ENCODE measurements at places on chromosomes 5 and 9. TPM values are rescaled to one million over a fixed set of nuclear protein-coding genes. Genes with fewer than 3 reads are reported as not detected.

GRCh38 chr5:124056991-124057723, 545.2 kb downstream of the CSNK1G3 start:
- DNase-seq = no peak

DNA sequence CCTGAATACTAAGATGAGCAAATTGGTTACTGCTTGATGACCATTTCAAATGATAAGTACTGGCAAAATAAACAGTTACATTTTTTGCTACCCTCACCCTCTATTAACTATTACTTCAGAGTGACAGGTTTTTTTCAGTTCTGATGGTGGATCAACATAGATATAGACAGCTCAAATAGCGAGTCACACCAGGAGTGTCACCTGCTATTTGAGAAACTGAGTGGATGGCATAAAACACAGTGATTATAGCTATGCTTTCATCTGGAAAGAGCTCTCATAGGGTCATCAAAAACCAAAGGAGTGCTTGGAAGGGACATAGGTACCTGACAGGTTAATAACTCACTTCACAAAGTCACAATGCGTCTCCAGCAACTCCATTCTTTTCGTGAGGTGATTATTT, 244.5 kb upstream of the C9orf72 start:
- no peak for DNase-seq

DNA sequence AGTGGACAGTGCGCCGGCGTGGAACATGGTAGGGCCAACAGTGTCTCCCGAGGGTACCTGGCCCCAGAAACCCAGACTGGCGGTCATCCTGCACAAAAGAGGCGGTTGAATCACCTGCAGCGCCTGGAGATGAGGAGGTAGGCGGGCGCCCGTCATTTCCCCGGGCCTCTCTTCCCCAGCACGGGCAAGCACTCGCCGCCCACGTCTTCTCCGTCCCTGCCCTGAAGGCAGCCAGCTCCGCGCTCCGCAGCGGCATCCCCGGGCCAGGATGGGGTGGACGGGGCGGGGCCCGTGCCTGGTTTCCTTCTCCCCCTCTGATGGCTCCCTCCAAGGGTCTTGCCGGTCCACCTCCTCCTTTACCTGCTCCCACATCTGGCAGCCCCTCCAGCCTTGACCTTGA, 27.1 kb upstream of the N4BP3 start:
- no peak for DNase-seq

IL13 gene
- total RNA-seq = not detected

- no peak for DNase-seq
Measured at GRCh38 chr5:10370931-10371330, 17.4 kb downstream of the MARCHF6 start.

SLC34A3 gene
- not detected for total RNA-seq

PDZD2 gene
- total RNA-seq = 14.7 TPM

DNA sequence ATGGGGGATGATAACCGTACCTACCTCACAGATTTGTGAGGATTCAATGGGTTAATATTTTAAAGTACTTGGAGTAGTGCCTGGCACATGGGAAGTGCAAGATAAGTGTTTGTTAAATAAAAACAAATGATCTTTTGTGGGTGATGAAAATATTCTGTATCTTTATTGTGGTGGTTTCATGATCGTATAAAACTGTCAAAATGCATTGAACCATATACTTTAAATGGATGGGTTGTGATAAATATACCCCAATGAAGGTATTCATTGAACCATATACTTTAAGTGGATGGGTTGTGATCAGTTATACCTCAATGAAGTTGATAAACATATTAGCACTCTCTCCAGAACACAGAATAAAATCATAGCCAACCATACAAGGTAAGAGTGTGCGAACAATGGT, 234.5 kb downstream of the CRB2 start:
- no peak for DNase-seq

- DNase-seq = no peak
Measured at GRCh38 chr9:120724757-120725400, 10.6 kb upstream of the MEGF9 start.

- DNase-seq = no peak
Measured at GRCh38 chr9:132983491-132984201, 5.2 kb downstream of the GFI1B start.

CCL19 gene
- total RNA-seq = not detected

DNA sequence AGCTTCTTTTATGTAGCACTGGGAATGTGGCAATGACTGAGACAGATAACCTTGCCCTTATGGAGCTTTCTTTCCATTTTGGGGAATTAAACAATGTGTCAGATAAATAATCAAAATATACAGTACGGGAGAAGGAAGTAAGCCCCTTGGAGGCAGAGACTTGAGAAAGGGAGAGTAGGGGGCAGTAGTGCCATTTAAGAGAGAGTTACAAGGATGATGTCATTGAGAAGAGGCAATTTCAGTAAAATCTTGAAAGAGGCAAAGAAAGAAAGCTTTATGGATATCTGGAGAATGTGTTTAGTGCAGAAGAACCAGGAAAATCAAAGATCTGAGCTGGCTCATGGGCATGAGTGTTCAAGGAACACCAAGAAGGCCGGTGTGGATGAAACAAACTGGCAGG, 77.3 kb downstream of the KCTD16 start:
- DNase-seq = no peak

DNA sequence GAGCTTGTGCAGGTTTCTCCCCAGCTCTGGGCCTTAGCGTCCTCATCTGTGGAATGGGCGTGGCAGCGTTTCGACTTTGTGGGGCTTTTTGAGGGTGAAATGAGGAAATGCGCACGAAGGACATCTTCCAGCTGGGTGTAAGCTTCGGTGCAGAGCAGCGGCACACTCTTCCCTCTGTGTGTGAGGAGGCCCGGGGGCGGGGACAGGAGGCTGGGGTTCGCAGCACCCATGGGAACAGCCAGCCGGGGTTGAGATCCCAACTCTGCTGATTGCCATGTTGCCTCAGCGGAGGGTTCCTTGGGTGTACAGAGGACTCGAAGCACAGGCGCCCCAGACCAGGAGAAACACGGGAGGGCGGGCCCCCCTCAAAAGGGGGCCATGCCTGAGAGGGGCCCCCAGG, 265.6 kb downstream of the NSG2 start:
- DNase-seq = no peak

SAXO1 gene
- total RNA-seq = not detected

DNA sequence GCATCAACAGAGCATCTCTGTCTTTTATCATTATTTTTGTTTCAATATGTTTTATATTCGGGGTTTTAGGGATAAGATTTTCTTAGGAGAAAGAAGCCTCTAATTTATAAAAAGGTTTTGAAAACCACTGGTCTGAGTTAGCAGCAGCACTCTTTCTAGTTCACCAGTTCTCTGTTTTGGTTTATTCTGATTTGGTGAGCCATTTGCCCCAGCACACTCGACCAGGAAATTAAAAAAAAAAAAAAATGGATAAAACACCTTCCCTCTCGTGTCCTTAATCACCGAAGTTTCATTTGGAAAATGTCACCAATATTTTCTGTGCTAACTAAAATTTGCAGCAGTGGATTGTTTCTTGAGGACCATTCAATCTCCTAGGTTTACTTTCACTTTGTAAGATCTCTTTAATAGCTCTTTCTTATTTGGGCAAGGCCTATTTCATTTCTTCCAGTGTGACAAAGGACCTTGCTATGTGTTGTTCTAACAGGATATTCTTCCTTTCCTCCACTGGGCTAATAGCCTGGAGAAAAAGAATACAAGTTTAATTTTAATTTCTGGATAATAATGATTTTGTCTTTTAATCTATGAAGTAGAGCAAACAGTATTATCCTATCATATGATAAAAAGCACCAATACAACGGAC, 57.8 kb upstream of the ANXA1 start:
- DNase-seq = no peak

DNA sequence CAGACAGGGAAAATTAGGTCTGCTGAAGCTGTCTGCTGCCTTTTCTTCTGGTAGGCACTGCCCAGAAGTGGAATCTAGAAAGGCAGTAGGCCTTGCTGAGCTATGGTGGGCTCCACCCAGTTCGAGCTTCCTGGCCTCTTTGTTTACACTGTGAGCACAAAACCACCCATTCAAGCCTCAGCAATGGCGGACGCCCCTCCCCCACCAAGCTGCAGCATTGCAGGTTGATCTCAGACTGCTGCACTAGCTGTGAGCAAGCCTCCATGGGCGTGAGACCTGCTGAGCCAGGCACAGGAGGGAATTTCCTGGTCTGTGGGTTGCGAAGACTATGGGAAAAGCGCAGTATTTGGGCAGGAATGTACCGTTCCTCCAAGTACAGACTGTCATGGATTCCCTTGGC, 18.5 kb downstream of the AGTPBP1 start:
- no peak for DNase-seq

- peak; percentile 59 for DNase-seq
Measured at GRCh38 chr9:129783516-129784361, 19.2 kb upstream of the TOR1B start.

DNA sequence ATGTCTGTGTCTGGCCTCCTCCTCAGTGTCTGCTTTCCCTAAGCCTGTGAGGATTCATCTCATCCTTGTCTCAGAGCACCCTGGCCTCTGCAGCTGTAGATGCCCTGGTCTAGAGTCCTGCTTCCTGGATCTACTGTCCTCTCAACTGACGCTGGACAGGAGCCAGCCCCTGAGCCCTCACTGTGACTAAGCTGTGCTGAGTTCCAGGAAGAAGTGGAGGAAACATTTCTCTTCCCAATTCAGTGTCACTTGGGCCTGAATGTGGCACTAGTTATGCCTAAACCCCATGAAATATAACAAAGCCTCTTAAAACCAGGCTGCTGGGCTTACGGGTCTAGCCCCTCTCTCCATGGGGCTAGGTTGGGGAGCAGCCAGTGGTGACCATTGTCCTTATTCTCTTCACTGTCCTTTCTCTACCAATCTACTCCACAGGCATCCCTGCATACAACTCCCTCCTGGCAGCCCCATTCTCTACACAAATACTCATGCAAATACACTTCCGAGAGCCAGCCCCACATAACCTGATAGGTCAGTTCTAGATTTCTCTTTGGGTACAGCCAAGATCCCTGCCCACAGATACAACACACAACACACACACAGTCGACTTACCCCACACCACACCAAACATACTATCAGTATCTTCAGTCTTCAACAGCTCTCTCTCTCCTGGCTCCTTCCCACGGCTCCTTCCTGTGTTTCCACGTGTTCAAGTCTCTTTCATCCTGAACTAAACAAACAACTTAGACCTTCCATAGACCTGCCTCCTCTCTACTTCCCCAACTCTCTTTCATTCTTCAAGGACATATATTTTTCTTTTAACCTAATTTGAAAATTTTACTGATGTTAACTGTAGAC, 220.8 kb downstream of the SNX18 start:
- no peak for DNase-seq

- DNase-seq = no peak
Measured at GRCh38 chr9:27888661-27889295, 315.5 kb upstream of the C9orf72 start.

DNA sequence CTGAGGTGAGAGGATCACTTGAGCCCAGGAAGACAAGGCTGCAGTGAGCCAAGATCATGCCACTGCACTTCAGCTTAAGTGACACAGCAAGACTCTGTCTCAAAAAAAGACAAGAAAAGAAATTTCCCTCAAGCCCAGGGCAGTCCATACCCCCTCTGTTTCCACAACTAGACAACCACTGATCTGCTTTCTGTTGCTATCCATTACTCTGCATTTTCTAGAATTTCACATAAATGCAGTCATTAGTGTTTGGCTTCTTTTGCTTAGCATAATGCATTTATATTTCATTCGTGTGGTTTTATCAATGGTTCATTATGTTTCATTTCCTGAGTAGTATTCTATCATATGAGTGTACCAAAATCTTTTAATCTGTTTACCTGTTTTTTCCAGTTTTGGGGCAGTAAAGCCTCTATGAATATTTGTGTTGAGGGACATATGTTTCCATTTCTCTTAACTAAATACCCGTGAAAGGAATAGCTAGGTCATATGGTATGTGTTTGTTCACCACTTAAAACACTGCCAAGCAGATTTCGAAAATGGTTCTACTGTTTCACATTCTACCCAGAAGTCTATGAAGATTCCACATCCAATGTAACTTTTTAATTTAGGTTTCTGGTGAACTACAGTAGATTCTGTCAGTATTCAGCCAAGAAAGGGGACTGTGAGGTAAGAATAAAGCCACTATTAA, 271.8 kb downstream of the ZNF608 start:
- no peak for DNase-seq

DNA sequence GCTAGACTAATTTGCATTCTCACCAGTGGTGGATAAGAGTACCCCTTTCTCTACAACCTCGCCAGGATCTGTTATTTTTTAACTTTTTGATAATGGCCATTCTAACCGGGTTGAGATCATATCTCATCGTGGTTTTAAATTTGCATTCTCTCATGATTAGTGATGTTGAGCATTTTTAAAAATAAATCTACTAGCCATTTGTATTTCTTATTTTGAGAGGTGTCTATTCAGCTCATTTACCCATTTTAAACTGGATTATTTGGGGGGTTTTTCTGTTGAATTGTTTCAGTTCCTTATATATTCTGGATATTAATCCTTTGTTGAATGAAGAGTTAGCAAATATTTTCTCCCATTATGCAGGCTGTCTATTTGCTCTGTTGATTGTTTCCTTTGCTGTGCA, 139.6 kb downstream of the ARSB start:
- DNase-seq = no peak

IL7R gene
- 0.41 TPM for total RNA-seq

GRCh38 chr5:9313751-9314150, 232.1 kb downstream of the SEMA5A start:
- DNase-seq = no peak

GRCh38 chr5:149162401-149163084, 21.2 kb downstream of the ABLIM3 start:
- no peak for DNase-seq

DNA sequence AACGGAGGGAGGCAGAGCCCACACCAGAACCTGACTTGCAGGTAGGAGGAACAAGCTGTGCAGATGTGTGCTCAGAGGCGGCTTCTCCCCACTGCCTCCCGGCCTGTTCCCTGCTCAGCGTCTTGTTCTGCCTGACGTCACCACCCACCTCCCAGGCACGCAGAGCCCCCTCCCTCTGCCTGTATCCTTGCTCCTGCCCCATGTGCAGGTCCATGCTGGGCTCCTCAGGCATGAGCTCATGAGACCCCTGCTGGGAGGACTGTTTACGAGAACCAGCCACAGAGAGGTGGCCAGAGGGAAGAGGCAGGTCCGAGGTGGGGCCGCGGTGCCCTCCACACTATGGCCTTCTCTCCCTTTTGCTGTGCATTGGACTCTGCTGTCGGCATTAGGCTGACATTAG, 45.5 kb downstream of the SLC6A3 start:
- DNase-seq = no peak

DNA sequence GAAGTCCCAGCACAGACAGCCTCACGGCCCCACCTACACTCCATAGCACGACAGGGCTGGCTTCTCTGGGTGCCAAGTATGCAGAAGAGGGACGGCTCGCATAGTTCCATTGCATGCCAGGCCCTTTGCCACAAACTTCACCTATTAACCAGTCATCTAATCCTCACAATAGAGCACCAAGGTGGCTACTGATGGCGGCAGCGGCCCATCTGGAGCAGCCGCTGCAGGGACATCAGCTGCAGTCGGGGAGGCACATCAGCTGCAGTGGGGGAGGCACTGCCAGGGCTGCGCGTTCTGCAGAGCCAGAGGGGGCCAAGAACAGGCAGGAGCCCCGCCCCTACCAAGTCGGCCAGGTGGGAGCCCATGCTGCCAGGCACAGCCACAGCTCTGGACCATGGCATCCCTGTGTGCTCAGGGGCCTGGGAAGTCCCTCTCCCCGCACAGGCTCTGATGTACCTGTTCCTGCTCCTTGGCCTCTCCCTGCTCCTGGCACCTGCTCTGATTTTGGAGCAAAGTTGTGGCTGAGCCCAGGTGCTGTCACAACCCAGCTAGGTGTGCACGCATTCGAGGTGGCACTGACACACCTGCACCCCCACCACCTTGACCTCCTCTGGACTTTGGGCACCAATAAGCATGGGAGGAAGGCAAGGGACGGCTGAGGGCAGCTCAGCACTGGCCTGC, 61.5 kb upstream of the SYNPO start:
- DNase-seq = no peak

TSLP gene
- total RNA-seq = not detected

All from frontal cortex (tissue), 4 donors.